Activated CD4-positive, CD25-positive, alpha-beta regulatory T cell (primary cell): ENCODE measurements at places on chromosomes 11 and 22.

DNA sequence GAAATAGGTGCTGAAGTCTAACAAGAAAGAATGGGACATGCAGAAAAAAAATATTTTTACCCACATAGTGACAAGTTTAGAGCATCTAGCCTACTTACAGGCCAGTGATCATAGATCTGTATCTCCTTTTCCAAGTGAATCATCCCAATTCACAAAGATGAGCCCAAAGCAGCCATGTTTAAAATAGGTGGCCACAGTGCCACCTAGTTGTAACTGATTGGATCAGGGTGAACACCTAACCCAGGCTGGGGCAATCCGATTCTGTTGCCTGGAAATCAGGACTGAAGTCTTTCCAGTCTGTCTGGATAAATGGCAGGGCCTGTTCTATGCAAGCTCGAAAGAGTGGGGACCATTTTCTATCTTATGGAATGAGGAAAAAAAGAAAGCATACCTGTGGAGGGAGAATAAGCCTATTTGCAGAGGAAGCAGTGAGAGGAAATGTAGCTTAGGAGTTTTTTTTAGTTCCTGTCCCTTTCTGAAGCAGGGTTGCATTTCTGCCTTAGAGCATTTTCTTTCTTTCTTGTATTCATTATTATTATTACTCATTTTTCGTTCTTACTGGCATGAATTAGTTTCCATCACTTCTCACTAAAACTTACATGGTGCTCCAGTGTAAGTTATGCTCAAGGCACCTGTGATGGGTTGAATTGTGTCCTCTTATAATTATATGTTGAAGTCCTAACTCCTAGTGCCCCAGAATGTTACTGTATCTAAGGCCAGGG lies 113.2 kb upstream of the RAG2 start:
- DNase-seq = no peak

GRCh38 chr22:36160499-36160942 lies at the start of gene APOL3:
TSS of gene APOL3 (minus strand) at chr22:36160755. CDS start at chr22:36149055, 11,700 bp downstream.
- DNase-seq = peak; percentile 16

DNA sequence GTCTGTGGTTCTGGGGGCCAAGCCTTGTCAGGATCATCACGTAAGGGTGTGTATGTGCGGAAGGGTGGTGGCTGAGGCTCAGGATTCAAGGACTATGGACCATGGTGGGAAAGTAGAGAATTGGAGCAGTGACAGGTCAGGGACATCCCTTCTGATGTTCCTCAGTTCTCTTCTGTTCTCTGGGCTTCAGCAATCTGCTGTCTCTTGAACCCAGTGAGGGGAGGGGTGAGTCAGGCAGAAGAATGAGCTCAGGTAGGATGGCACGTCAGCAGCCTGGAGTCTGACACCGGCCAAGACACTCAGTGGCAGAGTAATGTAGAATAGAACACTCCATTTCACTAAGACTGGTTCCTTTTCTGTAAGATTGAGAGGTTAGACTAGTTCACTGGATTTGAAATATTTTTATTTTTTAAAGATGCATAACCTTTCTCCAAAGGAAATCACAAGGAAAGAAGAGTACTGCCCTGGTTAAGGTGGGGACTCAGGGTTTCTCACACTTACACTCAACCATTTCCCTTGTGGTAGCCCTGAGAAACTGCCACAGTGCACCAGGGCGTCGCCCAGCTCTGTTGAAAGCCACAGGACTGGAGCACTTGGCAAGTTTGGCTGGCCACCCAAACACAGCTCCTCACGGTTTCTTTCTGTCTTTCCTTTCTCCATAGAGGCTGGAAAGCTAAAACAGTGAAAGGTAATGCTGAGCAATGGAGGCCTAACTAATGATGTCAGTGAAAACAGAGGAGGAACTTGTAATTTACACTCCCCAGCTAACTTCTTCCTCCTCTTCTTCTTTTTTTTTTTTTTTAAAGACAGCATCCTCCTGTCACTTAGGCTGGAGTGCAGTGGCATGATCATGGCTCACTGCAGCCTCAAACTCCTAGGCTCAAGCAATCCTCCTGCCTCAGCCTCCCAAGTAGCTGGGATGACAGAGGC lies 23.1 kb upstream of the MICAL2 start:
- DNase-seq = peak; percentile 2

- no peak for DNase-seq
Observed at GRCh38 chr11:40215556-40215955, 1243.9 kb downstream of the LRRC4C start.

DNA sequence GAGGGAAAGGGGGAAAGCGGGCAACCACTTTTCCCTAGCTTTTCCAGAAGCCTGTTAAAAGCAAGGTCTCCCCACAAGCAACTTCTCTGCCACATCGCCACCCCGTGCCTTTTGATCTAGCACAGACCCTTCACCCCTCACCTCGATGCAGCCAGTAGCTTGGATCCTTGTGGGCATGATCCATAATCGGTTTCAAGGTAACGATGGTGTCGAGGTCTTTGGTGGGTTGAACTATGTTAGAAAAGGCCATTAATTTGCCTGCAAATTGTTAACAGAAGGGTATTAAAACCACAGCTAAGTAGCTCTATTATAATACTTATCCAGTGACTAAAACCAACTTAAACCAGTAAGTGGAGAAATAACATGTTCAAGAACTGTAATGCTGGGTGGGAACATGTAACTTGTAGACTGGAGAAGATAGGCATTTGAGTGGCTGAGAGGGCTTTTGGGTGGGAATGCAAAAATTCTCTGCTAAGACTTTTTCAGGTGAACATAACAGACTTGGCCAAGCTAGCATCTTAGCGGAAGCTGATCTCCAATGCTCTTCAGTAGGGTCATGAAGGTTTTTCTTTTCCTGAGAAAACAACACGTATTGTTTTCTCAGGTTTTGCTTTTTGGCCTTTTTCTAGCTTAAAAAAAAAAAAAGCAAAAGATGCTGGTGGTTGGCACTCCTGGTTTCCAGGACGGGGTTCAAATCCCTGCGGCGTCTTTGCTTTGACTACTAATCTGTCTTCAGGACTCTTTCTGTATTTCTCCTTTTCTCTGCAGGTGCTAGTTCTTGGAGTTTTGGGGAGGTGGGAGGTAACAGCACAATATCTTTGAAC lies 6.8 kb downstream of the MALAT1 start:
- no peak for DNase-seq

DNA sequence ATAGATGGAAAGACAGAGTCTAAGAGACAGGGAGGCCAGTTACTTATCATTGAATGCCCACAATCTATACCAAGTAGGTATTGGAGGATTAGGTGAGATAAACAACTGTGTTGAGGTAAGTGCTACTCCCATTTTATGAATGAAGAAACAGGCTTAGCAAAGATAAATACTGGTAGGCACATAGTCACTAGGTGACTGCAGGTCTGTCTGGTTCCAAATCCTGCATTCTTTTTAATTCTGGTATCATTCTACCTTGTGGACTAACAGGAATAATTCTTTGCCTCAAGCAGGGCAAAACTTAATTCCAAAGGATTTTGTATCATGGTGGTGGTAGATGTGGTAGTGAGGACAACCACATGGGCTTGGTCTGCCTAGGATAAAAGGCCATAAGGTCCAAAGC lies 28.4 kb downstream of the RNF169 start:
- no peak for DNase-seq

DNA sequence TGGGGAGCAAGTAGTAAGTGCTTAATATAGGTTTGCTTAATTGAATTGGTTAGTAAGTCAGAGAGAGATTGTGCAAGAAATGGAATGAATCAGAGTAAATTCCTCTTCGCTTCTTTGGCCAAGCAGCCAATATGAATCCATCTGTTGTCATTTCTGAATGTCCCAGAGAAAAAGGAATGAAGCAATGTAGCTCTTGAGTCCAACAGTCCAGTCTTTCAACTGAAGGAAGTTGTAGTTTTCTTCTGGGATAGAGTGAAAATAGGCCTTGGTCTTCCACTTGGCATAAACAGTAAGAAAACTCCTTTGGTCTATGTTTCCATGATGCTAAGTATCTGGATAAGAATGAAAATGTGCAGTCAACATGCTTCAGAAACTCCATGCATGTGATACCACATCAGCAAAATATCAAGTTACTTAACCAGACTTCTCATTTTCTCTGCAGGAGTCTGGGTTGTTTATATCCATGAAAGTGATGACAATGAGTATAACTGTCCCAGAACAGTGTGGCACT lies 1.8 kb upstream of the FIBIN start:
- no peak for DNase-seq

DNA sequence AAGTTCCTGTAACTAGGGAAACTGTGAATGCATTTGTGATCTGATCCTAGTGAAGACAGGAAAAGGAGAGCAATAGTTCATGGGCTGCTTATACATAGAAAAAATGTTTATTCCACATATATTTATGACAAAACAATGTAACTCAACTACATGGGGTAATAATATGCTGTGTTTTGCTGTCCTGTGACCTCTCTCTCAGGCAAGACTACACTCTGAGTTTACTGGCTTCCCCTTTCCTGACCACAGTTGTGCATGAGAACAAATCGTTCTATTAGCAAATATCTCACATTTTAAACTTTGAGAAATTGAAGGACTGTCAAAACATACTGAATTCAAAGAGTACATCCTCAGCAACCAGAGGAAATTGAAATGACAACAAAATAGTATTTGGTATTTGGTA lies 161.9 kb upstream of the TRPC6 start:
- no peak for DNase-seq

DNA sequence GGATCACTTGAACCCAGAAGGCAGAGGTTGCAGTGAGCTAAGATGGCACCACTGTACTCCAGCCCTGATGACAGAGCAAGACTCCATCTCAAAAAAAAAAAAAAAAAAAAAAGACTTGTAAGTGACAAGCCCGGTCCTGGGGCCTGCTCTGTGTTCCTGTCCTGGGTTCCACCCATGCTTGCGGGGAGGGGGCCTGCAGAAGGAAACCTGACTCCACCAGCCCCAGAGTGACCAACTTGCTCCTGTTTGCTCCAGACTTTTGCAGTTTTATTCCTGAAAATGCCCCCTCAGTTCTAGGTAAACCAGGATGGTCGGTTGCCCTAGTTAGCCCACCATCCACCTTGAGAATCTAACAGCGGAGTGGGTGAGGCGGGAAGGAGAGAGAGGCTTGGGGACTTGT lies 10.1 kb upstream of the LRP5 start:
- no peak for DNase-seq

DNA sequence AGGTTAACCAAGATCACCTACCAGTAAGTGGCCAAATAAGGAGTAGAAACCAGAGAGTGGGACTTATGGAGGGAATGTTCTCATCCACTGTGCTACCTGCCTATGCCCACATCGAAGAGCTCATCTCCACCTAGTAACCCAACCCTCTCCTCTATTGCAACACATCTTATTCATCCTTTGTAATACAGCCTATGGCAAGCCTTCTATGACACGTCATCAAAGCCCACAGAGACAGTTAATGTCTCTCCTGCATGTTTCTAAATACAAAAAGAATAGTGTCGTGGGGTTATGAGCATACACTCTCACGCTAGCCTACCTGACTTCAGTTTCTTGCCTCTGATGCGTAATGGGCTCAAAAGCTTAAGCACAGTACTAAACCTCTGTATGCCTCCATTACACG lies 1158.1 kb upstream of the TENM4 start:
- no peak for DNase-seq

- DNase-seq = no peak
Observed at GRCh38 chr22:49976439-49977175, 16.0 kb downstream of the PIM3 start.

GRCh38 chr11:61739966-61740365 lies 12.5 kb upstream of the MYRF start:
- DNase-seq = no peak

DNA sequence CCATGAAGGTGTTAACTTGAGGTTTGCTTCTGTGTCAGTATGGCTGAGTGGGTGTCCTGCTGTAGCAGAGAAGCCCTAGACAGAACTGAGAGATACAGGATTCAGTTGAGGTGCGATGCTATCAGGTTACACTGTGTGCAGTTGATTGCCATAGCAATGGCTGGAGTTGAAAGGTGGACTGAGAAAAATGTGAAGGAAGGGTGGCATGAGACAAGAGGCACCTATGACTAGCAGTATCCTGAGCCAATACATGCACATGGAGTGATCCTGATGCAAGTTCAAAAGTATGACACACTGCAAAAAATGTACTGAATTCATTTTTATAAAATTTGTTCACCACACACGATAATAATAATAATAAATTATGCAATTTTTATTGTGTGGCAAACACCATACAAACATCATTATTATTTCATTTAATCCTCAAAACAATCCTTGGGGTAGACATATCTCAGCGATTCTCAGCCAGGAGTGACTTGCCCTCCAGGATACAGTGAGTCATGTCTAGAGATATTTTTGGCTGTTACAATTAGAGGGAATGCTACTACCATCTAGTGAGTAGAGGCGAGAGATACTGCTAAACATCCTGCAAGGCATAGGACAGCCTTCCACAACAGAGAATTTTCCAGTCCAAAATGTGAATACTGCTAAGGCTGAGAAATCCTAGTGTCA lies 3.9 kb upstream of the PIWIL4 start:
- DNase-seq = no peak

DNA sequence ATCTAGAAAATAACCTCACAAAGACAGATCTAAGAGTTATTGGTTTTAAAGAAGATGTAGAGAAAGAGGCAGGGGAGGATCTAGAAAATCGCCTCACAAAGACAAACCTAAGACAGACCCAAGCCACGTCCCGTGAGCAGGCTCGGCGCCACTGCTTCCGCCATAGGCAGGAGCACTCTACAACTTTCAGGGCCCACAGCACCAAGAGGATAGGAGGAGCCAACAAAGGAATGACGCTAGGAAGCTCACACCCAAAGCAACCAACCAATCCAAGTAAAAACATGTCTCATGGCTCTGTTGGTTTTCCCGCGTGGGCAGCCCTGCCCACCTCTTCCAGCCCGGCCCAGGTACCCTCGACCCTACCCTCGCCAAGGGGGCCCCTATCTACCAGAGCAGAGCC lies 4167.4 kb upstream of the OR11H1 start:
- DNase-seq = no peak

DNA sequence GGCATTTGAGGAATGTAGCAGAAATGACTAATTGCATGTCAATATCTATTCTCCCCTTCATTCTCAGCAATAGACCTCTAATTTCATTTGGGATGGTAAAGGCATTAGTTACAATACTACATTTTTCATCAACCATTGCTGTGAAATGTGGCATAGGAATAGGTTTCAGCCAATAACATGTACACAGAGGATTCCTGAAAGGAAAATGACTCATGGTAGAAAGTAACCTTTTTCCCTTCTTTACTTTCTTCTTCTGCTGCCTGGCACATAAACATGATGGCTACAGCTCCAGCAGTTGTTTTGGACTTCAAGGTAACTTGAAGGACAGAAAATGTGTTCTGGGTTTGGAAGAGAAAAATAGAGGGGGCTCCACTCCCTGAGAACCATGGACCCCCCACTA lies 231.8 kb upstream of the CTSC start:
- no peak for DNase-seq
